ENCODE measurements at places on chromosomes 16 and 17.

DNA sequence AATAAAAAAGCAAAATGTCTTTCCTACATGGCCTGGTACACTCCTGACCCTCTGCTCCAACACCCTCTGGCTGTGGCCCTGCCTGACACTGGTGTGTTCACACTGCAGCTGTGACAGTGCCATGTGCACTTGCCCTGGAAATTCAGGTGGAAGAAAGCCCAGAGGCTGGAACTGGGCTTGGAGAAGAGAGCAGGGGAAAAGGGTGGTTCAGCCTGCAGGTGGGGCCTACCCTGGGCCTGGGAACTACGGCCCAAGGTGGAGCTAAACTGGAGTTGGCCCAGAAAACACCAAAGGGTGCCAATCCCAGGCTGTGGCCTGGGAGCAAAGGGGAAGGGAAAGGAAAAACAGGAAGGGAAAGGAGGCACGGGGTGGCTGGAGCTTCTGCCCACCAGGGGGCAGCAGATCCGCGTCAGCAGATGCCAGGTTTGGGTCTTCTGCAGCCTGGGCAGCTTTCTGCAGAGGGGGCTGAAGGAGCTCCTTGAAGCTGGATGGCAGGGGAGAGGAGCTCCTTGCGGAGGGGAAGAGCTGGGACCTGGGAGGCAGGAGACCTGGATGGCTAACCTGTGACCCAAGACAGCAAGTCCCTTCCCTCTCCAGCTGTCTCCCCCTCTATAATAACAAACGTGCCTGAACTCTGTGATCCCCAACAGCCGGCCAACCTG is 15.4 kb upstream of the CTCF start:
- DNase-seq = no peak

- DNase-seq = no peak
Measured at GRCh38 chr17:5553479-5553878, 30.8 kb downstream of the NLRP1 start.

DNA sequence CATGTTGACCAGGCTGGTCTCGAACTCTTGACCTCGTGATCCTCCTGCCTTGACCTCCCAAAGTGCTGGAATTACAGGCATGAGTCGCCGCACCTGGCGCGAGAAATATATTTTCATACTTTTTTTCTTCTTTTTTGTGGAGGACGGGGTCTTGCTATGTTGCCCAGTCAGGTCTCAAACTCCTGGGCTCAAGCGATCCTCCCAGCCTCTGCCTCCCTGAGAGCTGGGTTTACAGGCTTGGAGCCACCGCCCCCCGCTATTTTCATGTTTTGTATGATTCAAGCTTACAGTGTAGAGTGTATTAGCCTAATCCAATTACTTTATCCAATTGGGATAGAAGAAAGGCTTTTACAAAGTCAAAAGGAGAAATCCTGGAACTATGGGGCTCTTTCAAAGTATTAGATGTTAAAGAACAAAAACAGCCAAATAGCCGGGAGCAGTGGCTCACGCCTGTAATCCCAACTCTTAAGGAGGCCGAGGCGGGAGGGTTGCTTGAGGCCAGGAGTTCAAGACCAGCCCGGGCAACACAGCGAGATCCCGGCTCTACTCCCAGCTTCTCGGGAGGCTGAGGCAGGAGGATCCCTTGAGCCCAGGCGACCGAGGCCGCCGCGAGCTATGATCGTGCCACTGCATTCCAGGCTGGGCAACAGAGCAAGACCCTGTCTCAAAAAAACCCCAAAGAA is 1.4 kb upstream of the MAP1LC3B start:
- no peak for DNase-seq

GRCh38 chr17:7027335-7027734 is 4.5 kb downstream of the BCL6B start:
- DNase-seq = no peak

- no peak for DNase-seq
Measured at GRCh38 chr16:57032931-57033330, 43.6 kb downstream of the NLRC5 start.

DNA sequence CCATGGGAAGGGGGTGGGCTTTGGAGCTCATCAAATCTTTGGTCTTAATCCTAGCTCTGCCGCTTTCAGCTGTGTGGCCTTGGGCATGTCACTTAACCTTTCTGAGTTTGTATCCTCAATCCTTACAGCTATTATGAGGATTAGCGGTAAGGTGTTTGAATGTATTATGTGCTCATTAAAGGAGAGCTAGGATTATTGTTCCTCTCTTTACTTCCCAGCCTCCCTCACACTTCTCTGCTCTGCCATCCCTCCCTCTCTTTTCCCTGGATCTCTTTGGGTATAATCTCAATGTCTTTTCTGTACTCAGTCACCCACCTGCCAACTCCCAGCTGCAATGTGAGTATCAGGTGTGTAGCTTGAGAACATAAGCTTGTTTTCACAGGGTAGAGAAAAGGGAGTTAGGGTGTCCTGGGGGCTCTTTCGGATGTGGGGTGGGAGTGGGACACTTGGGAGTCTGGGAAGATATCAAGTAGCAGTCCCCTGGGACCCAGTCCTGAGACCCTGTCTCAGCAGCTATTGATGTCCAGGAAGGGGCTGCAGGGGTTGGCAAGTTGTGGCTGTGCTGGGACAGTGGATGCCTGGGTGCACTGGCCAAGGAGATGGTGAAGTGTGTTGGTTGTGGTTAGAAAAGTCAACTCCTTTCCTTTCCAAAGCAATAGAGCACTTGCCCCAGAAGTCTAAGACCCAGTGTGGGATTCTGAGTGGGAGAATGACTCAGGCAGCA is 1.8 kb downstream of the EFNB3 start:
- no peak for DNase-seq

GRCh38 chr17:72075995-72076677 is 44.7 kb upstream of the SOX9 start:
- DNase-seq = no peak

GRCh38 chr17:10761281-10761680 is 31.5 kb upstream of the TMEM220 start:
- DNase-seq = no peak

- no peak for DNase-seq
Measured at GRCh38 chr17:63538693-63539595, 11.3 kb upstream of the DCAF7 start.

DNA sequence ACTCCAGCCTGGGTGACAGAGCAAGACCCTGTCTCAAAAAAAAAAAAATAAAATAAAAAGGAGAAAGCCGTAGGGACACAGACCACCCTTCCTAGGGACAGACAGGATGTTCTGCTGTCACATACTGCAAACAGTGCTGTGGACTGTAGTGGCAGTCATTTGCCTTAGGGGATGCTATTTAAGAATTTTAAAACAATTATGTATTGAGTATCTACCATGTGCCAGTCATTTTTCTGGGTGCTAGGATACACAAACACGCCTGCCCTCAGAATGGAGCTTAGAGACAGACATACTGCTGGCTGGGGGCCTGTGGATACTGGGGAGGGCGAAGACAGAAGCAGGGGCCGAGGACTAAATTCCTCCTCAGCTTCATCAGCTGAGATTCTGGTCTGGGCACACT is 45.5 kb downstream of the MRC2 start:
- no peak for DNase-seq

DNA sequence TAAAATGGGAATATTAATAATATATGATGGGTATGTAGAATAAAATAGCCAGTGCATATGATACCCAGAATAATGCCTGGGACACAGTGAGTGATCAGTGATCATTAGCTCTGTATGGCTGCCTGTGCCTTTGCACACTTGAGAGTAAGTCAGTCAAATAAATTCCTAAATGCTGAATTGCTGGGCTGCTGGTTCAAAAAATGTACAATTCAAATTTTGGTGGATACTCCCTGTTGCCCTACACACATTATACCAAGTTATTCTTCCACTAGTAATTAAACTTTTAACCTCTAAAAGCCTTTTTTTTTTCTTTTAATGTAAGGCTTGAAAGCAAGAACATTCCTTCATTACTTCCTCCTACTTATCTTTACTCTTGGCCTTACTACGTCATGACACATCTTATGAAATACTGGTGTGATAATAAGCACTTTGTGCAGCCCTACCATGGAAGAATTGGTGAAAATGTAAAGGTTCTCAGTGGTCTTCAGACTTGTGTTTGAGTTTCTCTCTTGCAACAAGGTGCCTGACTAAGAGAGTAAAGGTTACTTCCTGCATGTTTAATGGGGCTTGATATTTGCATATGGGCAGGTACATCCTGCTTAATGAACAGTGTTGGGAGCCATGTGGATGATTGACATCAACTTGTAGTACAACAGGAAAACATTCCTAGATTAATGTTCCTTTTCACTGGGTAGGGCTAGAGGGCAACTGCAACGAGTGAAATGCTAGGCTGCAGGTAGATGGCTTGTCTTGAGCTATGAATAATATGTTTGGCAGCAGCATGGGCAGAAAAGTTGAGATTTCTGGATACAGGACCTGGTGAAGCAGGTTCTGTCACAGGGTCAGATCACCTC is 84.3 kb downstream of the PRKCA start:
- no peak for DNase-seq

GRCh38 chr17:60920107-60920506 is 242.5 kb downstream of the BCAS3 start:
- no peak for DNase-seq

DNA sequence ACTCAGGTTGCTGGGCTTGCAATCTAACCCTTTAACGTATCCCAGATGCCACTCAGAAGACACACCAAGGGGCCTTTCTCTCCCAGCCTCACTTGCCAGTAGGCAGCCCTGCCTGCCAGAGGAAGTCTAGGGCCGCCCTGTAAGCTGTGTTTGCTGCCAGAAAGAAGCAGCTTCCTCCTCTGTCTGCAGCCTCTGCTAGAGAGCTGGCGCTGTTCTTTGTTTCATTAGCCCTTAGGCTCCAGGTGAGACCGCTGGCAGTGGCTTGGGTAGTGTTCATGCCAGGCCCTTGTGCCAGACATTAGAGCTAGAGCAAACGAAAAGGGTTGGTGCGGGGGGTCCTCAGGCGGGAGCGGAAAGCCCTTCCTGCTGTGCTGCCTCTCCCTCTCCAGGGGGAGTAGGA is 8.9 kb downstream of the CTRL start:
- no peak for DNase-seq

DNA sequence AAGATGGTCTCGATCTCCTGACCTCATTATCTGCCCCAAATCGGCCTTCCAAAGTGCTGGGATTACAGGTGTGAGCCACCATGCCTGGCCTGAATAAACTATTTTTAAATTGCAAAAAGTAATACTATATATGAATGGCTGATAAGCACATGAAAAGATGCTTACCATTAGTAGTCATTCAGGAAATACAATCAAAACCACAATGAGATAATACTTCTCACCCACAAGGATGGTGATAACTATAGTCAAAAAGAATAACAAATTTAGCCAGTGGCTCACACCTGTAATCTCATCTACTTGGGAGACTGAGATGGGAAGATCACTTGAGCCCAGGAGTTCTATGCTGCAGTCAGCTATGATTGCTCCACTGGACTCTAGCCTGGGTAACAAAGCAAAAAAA is 2.4 kb upstream of the TACO1 start:
- no peak for DNase-seq

DNA sequence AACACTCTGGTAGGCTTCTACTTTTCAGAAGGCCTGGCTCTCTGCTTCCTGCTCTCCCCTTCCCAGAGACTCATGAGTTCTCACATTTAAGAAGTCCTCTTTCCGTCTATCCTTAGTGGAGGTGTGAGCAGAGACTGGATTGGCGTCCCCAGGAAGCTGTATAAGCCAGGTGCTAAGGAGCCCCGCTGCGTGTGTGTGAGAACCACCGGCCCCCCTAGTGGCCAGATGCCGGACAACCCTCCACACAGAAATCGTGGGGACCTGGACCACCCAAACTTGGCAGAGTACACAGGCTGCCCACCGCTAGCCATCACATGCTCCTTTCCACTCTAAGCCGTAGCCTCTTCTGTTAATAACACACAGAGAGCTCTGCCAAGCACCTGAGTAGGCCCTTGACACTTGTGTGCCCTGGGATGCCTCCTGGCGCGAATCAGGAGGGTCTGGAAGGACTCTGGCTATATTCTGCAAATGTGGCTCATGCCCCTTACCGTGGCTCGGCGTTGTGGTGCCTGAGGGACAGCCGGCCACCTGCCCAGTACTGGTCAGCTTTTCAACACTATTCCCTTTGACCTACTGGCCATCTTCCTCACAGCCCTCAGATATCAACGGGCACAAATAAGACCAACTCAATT is 13.9 kb downstream of the CYB5D2 start:
- no peak for DNase-seq
